ENCODE measurements at places on chromosomes 1 and 21.

DNA sequence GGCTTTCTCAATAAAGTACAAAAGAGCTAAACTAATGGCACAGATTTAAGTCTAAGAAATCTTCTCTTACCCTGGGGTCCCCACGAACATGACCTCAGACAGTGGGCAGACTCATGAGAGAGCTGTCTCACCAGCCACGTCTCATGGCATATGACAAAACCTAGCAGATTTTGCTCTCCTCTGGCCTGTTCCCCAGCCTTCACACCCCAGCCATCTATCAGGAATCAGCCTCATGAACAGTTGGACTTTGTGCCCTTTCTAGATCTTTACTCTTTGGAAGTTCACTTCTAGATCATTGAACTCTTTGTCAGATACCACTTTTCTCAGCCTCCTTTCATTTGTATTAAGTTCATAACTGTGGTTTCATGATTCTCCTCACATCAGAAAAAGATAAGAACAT is 14.2 kb upstream of the HSD3B1 start:
- no peak for DNase-seq

DNA sequence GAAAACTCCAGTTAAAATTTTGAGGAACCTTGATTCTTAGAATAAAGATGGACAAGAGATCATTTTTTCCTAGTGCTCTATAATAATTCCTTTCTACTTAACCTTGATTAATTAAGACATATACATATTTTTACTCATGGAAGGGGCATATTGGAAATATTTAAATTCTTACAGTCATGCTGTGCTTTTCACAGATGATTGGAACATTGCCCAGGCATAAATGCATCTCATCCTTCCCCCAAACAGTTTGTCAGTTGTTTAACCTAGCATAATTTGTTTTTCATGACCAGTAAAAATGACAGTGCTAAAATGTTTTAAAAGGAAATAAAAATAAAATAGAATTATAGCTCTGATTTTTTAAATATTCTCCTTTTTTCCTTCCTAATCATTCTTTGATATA is 140.0 kb downstream of the DNM3 start:
- no peak for DNase-seq

GRCh38 chr1:93960641-93961147 is 51.5 kb upstream of the GCLM start:
- no peak for DNase-seq

- DNase-seq = no peak
Measured at GRCh38 chr1:2110191-2110737, 60.1 kb downstream of the PRKCZ start.

GRCh38 chr1:6574025-6574620 is 5.7 kb upstream of the ZBTB48 start:
- no peak for DNase-seq

DNA sequence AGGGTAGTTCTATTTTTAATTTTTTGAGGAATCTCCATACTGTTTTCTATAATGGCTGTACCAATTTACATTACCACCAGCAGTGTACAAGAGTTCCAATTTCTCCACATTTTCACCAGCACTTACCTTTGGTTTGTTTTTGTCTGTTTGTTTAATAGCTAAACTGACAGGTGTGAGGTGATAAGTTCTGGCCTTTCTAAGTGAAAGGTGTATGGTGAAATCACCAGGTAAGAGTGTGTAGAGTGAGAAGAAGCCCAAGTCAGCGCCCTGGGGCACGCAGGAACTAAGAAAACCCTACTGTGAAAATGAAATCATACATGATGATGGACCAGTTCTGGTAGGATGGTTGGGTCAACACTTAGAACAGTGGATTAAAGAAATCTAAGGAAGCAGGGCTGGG is 34.5 kb downstream of the BTG3 start:
- no peak for DNase-seq

DNA sequence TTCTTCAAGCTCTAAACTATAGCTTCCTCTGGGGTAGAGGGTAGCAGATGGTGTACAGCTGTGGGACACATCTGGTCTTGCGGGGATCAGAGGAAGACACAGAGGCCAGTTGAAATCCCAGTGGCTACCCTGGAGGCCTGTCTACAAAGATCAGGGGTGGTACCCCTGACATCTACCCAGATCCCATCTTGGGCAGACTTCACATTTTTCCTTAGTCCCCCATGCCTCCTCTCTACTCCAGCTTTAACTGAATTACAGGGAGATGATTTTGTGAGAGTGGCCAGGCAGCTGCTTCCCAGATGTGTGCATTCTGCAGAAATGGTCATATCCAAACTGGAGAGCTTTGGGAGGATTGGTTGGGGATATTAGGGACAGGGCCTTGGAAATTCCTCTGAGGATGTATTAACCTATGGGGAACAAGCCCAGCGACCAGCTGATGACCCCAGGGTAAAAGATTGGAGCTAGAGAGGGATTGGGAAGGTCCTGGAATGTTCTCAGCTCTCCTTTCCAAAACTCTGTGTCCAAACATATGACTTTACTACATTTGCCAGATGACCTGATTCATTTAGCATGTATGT is 9.6 kb upstream of the CD34 start:
- DNase-seq = no peak

GRCh38 chr1:19599810-19600209 is 44.3 kb upstream of the NBL1 start:
- DNase-seq = no peak

DNA sequence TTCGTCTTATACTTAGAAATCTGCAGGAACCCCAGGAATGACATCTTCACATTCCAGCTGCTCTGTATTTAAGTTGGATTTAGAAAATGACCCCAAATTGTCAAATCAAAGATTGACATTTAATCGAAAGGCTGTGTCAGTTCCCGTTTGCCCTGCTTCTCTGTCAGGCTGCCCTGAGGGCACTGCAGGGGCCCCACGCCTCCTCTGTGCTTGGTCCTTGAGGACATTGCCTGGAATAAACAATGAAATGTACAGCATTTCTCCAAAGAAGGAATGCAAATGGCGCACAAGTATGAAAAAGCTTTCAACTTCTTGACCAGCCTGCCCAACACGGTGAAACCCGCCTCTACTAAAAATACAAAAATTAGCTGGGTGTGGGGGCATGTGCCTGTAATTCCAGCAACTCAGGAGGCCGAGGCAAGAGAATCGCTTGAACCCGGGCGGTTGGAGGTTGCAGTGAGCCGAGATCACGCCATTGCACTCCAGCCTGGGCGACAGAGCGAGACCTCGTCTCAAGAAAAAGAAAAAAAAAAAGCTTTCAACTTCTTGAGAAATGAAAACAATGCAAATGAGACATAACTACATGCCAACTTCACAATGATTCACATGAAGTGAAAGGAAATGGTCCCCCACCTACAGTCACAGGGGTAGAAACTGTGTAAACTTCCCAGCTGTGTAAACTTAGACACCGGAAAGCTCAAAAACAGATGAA is 3.0 kb downstream of the TMPRSS3 start:
- no peak for DNase-seq

- DNase-seq = no peak
Measured at GRCh38 chr1:162196387-162196786, 126.9 kb downstream of the NOS1AP start.

DNA sequence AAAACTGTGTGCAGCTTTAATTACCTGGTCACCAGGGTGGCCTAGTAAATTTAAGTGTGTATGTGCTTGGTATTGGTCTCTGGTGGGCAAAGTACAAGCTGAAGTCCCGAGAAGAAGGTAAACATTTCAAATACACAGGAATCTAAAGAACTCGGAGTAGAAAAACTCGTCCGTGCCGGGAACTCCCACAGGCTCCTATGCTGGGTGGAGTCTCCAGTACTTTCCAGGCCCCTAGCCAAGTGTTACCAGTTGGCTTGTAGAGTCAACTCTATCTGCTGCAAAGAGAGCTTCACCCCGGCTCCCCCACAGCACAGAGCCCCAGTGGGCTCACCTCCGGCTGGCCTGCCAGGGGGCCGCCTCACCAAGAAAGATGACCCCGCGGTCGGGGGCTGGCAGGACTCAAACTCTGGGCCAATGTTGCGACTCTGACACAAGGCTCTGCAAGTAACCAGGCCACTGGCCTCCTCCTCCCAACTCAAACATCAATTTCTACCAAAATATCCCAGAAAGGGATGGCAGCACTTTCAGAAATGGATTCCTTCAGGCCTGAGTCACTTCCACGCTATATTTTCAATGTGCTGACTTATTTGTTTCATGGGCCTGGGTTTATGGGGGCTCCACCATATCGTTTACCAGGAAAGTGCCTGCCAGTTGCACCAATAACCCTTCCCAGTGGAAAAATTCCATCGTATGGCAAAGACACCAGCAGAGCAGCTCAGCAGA is 73.9 kb downstream of the SLC66A1 start:
- no peak for DNase-seq

GRCh38 chr1:165759095-165759494 is 9.6 kb downstream of the TMCO1 start:
- no peak for DNase-seq

DNA sequence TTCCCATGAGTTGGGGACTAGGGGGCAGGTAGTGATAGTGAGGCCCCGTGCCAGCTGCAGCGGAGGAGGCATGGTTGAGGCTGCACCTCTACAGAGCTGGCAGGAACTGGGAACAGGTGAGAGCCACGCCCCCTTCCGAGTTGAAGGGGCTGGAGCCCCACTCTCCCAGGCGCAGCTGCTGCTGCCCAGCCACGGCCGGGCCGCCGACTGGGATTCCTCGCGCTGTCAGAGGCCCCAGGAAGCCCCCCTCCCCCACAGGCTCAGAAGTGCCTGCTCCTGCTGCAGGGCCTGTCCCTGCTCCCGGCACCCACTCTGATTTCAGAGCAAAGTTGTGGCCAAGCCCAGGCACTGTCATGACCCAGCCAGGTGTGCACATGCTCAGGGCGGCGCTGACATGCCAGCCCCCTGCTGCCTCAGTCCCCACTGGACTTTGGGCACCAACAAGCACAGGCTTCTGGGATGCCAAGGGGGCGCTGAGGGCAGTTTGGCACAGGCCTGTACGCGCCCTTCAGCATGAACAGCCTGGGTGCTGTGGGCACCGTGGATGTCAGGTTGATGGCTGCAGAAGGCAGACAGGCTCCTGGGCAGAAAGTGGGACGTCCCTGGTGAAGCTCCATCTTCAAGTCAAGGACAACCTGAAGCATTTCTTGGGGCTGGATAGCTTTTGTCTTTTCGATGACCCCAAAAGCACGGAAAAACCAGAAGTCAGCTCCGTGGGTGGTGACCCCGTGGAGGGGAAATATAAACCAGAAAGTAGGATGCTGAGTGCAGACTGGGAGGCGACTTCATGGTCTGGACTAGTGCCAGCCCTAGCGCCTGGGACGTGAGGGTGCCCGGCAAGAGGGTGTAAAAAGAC is 121.5 kb downstream of the SIM2 start:
- no peak for DNase-seq

DNA sequence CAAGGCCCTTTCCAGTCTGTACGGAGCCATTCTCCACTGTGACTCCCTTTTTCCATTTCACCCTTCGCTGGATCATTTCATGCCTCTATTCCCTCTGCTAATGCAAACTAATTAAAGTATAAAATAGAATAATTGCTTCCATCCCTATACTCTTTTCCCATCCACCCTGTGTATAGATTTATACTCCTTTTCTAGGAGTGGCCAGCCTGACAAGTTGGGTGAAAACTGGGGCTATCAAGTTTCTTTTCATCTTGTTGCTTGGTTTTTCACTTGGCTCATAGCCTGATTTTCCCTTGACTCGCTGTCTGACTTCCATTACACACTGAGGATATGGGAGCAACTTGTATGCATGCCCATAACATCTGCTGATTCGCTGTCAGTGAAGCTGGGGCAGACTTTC is 107.0 kb downstream of the PLXNA2 start:
- no peak for DNase-seq

DNA sequence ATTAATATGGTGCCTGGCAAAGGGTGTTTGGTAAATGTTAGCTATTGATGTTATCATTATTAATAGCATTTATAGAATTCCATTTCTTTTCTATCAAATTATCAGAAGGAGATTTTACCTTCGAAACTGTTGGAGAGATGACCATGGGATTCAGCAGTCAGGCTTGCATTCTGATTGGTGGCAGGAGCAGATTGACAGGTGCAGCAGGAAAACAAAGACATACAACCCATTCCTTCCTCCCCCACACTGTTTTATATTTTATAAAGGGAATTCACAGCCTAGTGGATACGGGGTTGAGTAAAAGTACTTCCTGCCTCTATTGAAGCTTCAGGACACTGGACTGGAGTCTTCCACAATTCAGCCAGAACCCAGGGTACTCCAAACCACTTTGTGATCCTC is 55.1 kb upstream of the SYT14 start:
- no peak for DNase-seq

DNA sequence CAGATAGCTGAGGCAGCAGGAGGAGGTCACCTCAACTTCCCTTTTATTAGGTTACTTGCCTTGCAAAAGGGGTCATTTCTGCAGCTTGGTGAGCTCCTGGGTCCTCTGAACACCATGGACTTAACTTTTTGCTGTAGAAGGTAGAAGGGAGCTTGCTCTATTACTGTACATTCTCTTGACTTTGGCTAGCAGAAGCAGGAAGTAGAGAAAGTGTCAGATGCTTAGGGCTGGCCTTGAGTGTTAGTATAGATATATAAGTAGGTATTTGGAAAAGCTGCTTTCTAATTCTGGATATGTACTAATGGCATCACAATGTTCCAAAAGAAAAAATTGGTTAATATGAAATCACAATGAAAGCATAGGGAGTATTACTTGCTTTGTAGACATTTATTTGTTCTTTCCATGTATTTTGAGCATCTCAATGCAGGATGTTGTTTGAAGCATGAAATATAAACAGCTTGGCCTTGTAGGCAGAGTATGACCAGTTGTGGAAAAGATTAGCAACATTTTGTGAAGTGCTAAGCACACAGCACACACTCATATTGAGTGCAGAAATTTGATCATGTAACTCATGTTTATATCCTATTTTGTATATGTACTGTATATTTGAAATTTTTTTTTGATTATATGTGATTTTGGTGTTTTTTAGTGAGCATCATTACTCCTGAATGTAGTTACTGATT is 108.8 kb downstream of the DYRK1A start:
- DNase-seq = no peak

DNA sequence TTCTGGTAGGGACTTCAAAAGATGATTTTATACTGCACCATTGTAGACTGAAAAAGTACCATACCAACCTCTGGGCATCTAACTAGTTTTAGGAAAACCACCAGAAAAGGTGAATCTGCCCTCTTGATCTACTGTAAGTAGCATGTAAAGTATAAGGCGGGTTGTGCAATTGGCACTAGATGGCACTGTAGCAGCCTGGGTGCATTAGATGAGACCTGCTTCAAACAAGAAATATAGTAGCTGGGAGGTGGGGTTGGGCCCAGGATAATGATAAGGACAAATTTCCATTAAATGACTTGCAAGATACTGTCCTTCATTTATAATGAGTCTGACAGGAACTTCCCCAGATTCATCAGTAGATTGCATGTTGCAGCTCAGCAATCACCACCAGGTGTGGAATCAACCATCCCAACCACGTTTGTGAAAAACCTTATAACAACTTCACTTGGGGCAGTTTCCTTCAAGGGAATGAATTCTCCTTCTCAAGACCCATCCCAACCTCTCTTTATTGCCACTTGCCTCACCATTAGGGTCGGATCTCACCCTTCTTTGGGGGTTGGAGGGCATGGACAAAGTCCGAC is 37.3 kb upstream of the IL10 start:
- no peak for DNase-seq

DNA sequence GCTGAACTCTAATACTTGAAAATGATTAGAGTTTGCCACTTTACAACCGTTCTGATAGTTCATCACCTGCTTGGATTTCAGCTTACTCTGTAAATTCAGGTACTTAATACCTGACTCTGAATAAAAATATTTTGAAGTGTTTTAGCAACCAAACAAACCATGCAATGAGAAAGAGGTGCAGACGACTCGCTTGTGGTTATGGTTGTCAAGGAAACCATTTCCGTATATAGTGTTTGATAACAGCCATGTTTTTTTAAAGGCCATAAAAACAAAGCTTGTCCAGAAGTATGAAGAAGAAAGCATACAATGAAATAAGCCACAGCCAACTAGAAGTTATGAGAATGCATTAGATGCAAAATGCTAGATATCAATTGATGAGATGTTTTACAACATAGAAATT is 167.2 kb upstream of the HMCN1 start:
- no peak for DNase-seq

Data from AG09309 (cell line).